OCI-M1 (cell line): ENCODE measurements at places on chromosomes 7 and 10.
A peak's percentile ranks its signal among the peaks of the same experiment; 100 is the strongest.

DNA sequence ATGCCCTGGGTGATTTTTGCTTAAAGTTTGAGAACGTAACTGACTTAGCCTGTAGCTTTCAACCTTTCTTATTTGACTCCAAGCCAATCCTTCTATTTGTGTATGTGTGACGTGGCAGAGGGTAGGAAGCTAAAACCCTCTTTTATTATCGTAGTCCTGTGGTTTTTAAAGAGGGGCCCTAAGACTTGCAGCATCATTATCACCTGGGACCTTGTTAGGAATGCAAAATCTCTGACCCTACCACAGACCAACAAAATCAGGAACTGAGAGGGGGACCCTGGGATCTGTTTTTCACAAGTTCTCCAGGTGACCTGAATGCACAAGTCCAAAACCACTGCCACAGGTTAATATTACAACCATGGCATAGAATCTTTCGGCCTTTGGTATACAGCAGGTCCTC lies 80.1 kb downstream of the OSBPL3 start:
- DNase-seq, result no peak

DNA sequence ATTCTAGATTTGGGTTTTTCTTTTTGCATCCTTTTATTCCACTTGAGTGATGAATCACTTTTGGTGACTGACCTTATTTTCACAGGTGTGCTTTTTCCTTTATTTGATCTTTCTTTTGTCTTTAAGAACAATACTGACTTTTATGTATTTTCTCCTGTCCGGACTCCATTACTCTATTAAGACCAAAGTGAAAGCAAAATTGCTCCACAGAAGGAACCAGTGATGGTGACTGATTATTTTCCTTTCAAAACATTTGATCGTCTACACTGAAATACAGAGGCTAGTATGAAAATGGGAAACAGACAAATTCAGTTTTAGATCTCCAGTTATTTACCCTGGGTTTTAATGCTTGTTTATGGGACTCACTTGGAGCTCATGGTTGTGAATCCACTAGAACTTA lies 15.5 kb downstream of the EXOC4 start:
- peak; percentile 22 for DNase-seq

DNA sequence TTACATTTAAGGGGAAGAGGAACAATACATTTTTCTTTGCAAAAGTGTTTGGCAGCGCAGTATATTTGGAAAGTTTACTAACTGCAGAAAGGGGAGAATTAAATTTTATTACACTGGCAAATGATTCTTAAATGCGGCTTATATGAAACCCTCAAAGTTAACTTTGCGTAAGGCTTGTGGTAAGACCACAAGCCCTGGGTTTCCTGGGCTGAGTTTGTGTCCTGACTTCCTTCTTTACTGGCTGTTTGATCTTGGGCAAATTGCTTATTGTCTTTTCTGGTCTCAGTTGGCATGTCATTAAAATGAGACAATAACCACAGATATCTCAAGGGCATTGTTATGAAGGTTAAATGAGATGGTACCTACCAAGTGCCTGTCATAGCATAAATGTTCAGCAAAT lies 106.8 kb downstream of the GLRX3 start:
- DNase-seq, result peak; percentile 47

DNA sequence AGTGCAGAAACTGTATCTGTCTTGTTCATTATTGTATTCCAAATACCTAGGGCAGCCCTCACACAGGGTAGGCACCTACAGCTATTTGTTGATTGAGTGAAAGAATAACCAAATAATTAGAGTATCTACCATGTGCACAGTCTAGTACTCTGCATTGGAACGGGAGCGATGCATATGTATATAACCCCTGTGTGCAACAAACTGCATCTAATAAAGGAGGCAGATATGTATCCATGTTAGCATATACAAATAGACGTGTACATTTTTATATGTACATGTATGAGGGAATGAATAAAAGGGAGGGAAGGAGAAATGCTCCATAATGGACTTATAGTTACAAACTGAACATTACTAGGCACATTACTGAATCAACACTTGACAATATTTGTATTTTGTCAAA lies 191.3 kb upstream of the PTPRZ1 start:
- DNase-seq, result no peak

DNA sequence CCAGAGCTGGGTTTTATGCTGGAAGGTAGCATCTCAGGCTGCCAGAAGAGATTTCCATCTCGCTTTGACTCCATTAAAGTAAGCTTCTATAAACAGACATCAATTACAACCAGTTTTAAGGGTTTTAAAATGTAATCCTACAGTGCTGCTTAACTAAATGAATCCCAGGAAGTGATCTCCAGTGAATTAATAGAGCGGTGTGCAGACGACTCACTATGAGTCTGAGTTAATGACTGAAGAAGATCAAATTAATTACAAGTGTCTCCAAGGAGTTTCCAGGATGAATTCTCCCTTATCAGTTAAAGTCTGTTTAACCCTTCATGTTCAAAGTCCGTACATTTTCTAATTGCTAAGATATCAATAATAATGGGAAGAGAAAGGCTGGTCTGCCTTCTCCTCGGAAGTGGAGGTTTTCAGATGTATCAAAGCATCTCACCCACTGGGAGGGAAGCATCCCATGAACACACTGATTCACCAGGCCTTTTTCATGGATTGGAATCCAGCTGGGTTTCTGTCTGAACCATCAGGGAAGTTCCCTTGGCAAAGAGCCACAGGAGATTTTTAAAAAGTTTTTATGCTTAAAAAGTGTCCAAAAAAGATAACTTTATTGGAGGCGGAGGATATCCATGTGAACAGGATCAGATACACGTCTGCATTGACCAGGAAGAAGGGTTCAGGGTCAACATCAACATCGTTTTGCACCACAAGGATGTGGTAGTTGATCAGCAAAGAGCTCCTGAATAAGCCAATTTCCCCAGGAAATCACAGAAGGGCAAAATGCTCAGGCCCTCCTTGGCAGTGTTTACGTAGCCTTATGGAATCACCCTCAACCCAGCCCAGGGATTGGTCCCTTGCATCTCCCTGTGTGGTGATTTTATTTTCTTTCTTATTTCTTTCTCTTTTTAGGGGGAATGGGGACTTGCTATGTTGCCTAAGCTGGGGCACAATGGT lies 288.2 kb downstream of the POU6F2 start:
- no peak for DNase-seq

DNA sequence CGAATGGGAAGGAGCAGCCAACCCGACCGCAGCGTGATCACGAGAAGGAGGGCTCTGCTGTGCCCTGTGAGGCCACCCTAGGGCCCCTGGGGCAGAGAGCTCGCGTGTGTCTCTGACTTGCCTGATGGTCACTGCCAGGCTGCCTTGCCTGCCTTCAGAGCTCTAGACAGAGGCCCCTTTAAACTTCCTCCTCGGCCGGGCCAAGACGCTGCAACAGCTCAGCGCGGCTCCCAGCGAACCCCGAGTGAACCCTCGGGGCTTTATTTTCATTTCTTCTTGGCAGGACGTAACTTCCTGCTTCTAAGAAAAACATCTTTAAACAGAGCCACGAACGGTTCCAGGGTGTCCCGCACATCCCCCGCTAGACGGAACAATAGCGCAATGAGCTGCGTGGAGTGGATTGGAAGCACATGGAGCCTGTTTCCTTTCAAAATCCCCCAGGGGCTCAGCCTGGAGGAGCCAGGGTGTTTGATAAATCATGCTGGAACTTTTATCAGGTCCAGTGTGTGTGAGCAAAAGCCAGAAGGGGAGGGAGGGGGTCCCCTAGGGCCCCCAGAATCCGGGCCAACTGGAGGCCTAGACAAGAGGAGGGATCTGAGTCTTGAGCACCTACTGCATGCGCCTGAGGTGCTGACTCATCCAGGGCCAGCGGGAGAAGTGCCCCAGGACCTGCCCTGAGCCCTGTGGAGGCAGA lies 134.1 kb upstream of the GDF10 start:
- DNase-seq, result peak; percentile 20

DNA sequence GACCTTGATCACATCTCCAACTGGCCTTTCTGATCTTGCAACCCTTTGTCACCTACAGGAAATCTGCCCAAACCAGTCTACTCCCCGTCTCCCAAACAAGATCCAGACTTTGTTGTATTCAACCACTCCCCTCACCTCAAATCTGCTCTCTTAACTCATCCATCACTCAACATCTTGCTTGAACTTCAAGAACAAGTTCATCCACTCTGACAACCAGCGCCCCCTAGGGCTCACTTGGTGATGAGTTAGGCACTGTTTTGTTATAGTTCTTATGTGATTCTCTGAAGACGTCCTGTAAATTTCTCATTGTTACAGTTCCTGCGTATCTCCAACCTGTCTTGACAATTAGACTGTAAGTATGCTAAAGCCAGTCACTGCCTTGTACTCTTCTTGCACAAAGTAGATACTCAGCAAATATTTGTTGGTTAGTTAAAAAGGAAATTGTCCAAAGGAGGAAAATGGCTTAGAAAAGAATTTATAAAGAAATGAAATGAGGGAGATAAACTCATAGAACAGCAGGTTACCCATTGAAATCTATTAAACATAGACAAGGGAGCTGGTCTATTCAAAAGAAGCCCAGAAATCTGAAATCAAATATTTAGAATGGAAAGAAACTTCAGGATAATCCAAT lies 5.3 kb downstream of the FRMD4A start:
- peak; percentile 44 for DNase-seq

DNA sequence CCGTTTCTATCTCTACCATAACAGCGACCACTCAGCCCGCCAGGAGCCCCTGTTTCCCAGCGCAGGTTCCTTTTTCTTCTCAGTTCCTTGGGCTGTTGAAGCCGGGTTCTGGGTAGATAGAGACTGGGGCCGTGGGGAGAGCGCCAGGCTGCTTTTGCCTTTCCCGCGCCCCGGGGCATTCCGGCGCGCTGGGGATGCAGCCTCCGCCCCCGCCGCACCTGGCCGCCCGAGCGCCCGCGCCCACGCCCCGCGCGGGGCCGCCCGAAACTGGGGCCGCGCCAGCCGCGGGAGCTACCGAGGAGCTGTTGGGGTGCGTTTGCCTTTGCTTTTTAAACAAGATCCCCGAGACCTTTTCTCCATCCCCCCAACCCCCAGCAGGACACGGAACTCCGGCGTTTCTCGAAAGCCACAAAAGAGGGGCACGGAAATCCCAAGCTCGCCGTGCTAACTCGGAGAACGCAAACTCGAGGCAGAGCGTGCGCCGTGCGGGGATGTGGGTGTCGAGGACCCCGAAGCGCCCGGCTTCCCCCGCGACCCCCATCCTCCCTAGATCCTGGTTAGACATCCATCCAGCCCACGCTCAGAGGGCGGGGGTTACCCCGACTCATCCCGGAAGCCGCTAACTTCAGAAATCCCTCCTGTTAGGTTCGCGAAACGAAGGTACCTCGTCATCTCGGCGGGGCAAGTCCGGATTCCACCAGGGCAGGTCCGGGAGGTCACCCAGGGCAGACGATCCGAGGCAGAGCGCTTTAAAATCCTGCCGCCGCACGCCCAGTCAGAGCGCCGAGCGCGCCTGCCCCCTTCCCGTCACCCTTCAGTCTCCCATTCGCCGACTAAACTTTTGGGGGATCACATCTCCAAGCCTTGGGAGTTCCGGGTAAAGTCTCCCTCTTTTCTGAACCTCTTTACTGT lies 1.0 kb downstream of the GRM8 start:
- no peak for DNase-seq

DNA sequence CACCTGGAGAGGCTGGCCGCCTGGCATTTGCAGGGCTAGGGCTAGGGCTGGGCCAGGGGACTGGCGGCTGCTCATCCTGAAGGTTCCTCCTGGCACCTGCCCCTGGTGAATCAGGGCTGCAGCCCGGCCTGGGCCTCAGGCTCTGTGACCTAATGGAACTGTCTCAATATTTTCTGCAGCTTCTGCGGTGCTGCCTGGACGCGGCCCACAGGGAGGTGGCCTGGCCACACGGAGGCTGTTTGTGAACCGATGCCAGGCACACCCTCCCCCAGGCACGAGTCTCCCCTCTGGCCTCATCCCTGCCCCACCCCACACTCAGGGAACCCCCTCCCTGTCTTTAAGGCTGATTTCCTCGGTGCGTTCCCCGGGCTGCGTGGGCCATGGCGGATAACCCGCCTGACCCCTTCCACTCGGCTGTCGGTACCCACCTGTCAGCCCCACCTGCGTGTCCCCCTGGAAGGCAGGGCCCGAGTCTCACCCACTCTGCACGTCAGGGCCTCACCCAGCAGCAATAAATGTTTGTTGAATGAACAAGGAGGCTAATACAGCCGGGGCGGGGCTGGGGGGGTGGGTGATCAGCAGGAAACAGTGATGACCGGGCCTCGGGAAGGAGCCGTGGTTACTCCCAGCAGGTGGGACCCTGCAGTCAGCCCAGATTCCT lies 54.5 kb upstream of the DNAJB6 start:
- no peak for DNase-seq

DNA sequence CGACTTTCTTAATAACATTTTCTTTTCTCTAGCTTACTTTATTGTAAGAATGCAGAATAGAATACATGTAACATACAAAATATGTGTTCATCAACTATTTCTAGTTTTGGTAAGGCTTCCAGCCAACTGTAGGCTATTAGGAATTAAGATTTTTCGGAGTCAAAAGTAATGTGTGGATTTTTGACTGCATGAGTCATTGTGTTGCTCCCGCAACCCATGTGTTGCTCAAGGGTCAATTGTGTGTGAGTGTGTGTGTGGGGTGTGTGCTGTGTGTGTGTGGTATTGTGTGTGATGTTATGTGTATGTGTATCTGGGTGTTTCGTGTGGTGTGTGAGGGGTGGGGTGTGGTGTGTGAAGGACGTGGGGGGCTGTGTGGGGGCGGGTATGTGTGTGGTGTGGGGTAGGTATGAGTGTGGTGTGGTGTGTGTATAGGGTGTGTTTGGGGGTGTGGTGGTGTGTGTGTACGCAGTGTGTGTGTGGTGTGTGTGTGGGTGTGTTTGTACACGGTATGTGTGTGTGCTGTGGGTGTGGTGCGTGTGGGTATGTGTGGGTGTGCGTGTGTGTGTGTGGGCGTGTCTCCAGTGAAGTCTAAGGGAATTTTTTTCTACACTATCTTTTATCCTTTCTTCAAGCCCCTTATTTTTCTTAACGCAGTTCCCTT lies 60.5 kb downstream of the RSU1 start:
- DNase-seq, result no peak

DNA sequence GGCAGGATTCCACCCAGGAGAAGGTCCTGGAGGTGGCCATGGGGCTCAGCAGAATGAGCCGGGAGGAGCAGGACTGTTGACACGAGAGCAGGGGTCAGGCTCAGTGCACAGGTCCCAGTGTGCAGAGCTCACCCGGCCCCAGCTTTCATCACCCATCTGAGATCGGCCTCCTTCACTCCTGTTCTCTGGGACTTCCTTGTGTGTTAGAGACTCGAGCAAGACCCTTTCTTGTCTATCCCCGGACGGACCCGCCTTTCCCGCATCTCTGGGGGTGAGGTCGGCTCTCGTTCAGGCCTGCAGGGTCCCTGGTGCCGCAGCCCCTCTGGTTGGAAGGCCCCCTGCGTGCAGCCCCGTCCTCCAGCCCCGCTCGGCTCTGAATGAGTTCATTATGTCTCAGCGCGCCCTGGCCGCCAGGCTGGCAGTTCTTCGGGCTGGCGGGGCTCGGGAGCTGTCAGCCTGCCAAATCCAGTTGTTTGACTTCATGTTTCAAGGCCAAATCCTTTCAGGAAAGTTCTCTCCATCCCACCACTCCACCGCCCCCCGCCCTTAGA lies 127.9 kb downstream of the LHPP start:
- no peak for DNase-seq

DNA sequence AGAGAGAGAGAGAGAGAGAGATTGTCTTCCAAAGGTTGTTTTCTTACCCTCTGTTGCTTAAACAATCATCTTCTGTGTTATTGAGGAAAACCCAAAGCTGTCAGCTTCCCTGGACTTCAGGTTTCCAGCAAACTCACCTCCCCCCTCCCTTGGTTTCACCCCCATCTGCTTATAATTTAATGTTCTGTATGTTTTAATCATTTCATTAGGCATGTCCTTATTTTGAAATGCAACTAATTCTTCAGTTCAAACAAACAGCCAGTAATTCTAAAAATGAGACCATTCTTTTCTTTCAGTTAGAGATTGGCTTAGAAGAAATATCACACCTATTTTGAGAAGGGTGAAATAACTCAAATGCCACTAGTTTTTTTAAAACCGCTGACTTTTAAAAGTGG lies 102.9 kb downstream of the FAM204A start:
- DNase-seq, result no peak
